Activated naive CD4-positive, alpha-beta T cell treated with anti-CD3 and anti-CD28 coated beads for 36 hours (primary cell): ENCODE measurements at places on chromosomes 13 and 19.

DNA sequence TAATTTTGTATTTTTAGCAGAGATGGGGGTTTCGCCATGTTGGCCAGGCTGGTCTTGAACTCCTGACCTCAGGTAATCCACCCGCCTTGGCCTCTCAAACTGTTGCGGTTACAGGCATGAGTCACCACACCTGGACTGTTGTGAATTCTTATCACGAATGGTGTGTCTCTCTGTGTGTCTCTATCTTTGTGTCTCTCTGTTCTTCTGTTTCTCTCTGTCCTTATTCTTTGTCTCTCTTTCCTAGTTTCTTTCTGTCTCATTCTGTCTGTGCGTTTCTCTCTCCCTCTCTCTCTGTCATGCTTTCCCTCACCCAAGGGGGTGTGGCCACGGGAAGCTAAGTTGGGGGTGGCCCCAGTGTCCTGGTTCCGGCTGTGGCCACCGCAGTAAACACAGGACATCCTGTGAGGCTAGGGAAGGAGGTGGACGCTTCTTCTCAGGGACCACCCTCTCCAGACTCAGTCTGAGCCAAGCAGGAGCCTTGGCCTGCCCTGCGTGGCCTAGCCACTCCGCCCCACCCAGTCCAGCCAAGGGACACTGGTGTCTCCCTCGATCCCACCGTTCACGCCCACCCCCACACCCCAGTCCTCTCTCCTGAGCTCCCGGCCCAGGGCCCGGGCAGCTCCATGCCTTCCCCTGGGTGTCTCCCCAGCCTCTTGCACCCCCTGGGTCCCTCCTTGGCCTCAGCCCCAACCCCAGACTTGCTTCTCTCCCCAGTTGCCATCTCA lies 3.9 kb upstream of the PRX start:
- peak; percentile 40 for DNase-seq

- no peak for DNase-seq
These were observed 66.1 kb upstream of the FRY start for GRCh38 chr13:31965361-31966066.

- no peak for DNase-seq
These were observed 29.0 kb downstream of the ZNF627 start for GRCh38 chr19:11626252-11626651.

- no peak for DNase-seq
These were observed 13.1 kb downstream of the COMP start for GRCh38 chr19:18778076-18778389.

DNA sequence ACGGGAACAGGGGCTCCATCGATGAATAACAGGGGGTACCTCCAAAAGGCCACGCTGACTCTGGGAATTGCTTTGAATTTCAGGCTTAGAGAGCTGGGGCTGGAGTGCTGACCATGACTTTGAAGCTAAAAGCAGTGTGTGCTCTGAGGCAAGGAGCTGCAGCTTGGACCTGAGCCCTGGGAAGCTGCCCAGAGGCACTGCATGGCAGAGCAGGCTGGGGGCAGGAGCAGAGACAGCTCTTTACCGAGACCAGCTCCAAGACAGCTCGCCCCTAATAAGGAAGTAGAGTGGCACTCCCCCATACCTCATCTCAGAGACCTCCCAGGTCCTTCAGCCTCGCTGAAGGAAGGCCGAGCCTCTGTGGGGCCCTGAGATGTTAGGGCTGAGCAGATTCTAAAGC lies 200.2 kb downstream of the COL4A1 start:
- DNase-seq = no peak

- no peak for DNase-seq
These were observed 36.8 kb downstream of the ACTN4 start for GRCh38 chr19:38684078-38684861.

DNA sequence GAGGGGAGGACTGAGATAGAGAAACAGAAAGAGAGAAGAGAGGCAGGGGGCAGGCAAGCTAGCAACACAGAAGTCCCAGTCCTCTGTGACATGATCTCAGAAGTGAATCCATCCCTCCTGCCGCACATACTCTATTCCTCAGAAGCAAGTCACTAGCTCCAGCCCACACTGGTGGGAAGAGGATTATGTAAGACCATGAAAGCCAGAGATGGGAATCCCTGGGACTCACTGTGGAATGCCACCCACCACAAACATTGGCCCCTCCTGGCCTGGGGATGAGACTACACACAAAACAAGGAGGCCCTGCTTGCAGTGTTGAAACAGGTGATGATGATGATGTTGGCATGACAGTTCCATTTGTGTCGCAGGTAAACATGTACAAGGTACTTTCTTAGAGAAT lies 419.9 kb downstream of the IRS2 start:
- DNase-seq = no peak

GRCh38 chr19:573519-573825 lies 1.1 kb downstream of the BSG start:
- no peak for DNase-seq
